ENCODE measurements at places on chromosomes 1 and 21.

DNA sequence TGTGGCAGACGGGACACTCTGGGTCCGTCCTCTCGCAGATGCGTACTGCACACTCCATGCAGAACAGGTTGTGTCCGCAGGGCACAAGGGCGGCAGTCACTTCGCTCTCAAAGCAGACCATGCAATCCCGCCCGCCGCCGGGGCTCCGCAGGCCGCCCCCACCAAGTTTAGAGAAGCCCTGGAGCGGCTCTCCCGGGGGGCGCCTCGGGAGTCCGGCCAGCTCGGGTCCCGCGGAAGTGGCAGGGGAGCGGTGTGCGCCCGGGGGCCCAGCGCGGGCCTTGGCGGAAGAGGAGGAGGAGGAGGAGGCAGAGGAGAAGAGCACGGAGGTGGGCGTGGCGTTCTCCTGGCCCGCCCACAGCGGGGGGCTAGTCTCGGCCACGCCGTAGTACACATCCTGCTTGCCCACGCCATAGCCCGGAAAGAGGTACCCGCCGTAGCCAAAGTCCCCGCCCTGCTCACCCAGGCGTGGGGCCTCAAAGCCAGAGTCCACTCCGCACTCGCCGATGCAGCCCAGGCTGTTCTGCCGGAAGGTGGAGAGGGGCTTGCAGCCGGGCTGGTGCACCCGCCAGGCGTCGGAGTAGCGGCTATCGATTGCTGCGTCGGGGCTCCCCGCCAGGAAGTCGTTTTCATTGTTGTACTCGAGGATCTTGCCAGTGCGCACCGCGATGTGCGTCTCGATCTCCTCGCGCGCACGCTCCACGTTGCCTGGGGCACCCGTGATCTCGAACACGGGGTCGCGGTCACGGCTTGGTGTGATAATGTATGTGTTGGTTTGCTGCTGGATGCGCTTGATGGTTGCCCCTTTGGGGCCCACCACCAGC lies 5.4 kb downstream of the MEX3A start:
- no peak for DNase-seq

GRCh38 chr1:3274972-3275371 lies 179.5 kb upstream of the ARHGEF16 start:
- DNase-seq = no peak

- no peak for DNase-seq
Measured at GRCh38 chr1:159843459-159843858, 16.8 kb downstream of the SLAMF8 start.

DNA sequence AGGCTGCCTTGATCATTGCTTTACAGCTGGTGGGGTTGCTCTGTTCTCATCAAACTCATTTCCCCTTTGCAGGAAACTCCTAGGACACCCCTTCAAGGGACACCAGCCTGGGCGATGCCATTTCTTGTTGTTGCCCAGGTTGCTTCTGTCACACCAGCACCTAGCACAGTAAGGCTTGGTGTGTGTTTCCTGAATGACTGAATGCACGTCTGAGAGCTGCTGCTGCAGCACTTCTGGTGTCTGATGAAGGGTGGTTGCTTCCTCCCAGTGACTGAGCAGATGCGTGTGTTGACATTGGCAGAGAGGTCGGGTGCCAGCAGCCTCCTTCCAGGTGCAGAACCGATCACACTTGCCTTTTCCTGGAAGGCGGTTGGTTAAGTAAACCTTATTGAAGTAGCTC lies 477.4 kb downstream of the CAMTA1 start:
- no peak for DNase-seq

DNA sequence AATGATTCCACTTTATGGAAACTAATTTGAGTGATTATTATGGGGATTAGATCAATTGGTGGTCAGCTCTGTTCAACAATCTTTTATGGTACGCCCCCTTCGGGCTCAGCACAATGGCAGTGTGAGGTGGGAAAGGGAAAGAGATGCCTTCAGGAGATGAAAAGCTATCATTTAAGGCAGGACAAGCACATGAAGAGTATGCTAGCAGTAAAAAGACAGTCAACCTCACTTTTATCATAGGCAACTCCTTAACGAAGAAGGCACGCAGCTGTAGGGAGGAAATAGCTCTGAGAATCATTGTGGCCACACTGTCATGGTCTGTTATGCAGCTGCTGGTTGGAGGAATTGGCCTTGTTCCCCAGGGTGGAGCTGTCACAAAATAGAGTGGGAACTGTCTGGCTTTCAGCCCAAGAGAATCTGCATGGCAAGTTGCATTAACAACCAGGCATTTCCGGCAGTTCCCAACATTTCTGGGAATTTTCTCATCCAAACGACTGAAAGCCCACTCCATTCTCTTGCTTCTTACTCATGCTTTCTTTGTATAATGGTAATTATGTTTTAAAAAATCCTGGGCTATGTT lies 54.4 kb upstream of the BCL10 start:
- no peak for DNase-seq

DNA sequence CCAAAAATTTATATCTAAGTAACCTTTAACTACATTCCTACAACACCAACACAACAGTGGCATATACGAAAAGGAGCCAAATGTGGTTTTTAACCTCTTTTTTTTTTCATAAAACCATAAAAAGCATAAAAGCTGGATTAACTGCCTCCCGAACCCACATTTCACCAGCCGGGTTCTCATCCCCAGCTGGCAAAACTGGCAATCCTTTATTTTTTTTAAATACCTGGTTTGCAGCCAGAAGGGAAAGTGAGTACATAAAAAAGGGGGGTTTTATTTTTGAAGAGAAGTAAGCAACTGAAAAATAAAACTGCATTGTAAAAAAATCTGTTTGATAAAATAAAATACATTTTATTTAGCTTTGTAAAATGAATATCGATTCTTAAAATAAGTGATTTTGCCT lies 295.4 kb downstream of the AKT3 start:
- DNase-seq = no peak

DNA sequence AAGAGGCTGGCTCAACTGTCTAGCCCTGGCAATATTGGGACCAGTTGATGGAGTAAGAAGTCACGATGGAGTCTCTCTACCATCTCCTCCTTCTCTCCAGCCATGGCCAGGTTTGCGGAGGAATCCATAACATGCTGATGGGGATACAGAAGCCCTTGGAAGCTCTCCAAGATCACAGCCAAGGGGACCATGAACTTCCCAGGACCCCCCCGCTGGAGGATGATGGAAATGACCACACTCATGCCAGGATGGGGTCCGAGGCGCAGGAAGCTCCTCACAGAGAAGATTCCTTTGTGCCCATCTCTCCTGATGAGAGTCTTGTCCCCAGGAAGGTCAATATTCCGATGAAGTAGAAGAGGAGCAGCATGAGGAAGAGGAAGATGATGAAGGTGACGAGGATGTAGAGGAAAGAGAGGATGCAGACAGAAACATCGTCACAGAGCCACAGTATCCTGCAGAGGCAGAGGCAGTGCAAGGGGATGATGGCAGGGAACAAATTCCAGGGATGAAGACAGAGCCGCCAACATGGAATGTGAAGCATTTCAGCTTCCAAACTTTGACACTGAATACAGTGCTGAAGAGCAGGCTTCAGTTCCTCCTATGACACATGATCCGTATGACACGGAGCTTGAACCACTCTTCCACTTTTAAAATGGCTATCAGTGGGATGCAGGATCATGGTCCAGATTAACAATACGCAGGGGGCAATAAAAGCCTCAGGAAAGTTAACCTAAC lies 57.9 kb upstream of the EDN2 start:
- DNase-seq = no peak

DNA sequence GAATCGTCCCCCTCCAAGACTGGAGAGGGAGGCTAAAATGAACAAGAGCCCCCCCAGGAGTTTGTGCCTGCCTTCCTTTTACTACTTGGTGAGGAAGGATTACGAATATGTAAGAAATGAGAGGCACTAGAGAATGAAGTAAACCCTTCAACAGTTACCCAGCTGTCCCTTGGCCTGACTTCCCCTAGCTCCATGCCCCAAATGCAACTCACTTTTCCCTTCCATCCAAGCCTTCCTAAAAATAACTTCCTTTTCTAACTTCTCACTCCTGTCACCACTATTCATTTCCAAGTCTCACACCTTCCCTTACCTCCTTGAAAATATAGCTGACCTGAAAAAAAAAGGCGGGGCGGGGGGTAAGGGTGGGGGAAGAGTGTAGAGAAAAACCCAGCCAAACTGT lies 96.6 kb upstream of the HNRNPU start:
- DNase-seq = no peak
